ENCODE measurements at places on chromosomes 12 and 14. TPM values are rescaled to one million over a fixed set of nuclear protein-coding genes. Genes with fewer than 3 reads are reported as not detected.

DNA sequence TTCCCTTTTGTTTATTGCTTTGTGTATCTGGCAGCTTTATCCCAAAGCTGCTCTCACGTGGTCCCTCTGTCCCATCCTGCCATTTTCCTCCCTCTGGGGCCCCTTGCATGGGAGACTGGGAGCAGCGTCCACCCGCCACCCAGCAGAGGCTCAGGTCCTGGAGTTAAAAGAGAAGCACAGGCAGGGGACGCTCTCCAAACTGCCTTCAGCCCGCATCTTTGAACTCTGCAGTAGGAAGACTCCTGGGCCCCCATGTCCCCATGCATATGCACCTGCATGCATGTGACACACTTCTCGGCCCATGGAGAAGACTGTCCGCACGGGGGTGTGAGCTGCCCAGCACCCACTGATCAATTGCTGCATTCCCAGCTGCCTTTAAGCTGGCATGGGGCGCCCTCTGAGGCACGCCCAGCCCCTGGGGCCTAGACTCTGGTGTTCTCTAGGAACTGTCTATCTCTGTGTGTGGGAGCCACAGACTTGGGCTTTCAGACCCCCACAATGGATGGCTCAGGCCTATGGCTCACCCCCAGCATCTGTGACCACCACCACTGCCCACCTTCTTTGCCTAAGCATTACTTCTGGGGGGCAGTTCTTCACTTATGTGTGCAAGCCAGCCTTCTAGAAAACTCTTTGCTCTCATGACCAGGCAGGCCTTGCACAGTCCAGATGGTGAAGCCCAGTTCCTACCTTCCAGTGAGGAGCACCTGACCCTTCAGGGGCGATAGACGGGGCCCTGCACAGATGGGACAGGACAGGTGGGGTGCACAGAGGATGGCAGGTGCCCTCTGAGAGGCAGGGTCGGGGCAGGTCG is 96.1 kb upstream of the DIO3 start:
- H3K4me3 ChIP-seq: no peak overlapping the region
- no peak overlapping the region for H3K27ac ChIP-seq
- no peak for ATAC-seq
- H3K36me3 ChIP-seq: no peaks in the 10 kb centered on the region

- H3K4me3 ChIP-seq: no peak overlapping the region
- ATAC-seq: no peak
- H3K36me3 ChIP-seq: no peaks in the 10 kb centered on the region
- H3K4me1 ChIP-seq: no peaks in the 10 kb centered on the region
These were observed 105.4 kb upstream of the MED13L start for GRCh38 chr12:116382686-116383530.

Gene PLEK2
- total RNA-seq: 6.8 TPM

DNA sequence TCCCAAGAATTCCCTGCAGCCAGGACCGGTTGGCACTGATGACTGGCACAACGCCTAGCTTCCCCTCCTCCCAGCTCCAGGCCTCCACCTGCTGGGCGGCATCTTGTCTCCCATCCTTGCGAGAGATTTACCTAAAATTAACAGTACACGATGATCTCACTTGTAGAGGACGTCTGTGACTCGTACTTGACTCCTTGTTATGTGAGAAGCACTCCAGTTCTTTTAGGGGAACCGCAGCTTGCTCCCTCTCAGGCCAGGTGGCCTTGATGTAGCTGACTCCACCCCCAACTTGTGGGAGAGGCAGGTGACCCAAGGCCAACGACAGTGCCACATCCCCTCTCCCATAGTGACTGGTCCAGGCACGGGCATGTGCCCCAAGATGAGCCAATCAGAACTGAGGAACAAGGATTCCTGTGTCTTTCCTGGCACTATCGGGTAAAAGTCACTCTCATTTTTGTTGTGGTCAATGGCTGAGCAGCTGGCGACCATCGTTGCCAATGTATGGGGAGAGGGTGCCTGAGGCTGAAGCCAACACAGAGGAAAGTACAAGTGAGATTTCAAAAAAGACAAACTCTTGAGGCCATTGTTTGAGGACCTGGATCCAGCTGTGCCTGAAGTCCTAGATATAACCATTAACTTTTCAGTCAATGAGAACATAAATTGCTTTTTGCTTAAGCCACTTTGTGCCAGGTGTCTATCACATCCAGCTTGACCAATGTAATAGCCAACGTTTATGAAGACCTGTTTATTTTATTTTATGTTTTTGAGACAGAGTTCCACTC is 208.7 kb downstream of the RBM19 start:
- no peak overlapping the region for H3K27ac ChIP-seq
- ATAC-seq: no peak
- peaks cover 23% of the 10 kb centered on the region for H3K27me3 ChIP-seq
- H3K36me3 ChIP-seq: no peaks in the 10 kb centered on the region
- H3K4me1 ChIP-seq: no peaks in the 10 kb centered on the region

- H3K27ac ChIP-seq: no peak overlapping the region
- no peaks in the 10 kb centered on the region for H3K36me3 ChIP-seq
- H3K4me1 ChIP-seq: peaks cover 11% of the 10 kb centered on the region
- no peak for ATAC-seq
These were observed 21.4 kb upstream of the DRAM1 start for GRCh38 chr12:101855976-101856375.

Gene SRRM4
- not detected for total RNA-seq

DNA sequence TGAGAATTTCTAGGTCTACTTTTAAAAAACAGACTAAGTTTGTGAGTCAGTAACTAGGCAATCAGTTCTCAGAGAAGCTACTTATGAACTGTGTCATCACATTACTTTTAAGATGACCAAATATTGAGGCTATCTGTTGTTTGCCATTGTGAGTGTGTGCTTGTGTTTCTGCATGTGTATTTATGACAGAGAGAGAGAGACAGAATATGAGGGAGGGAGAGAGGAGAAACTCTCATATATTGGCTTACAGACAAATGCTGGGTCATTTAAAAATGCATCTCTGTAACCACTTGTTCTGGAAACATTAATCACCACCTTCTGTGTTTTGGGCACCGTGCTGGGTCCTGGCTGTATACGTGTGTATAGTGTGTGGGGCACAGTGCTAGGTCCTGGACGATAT is 161.5 kb upstream of the FRMD6 start:
- H3K4me3 ChIP-seq: no peak overlapping the region
- ATAC-seq: no peak
- H3K27me3 ChIP-seq: peaks cover 22% of the 10 kb centered on the region
- no peaks in the 10 kb centered on the region for H3K36me3 ChIP-seq
- H3K4me1 ChIP-seq: no peaks in the 10 kb centered on the region
- no peak overlapping the region for H3K27ac ChIP-seq

Gene RASSF9
- not detected for total RNA-seq

DNA sequence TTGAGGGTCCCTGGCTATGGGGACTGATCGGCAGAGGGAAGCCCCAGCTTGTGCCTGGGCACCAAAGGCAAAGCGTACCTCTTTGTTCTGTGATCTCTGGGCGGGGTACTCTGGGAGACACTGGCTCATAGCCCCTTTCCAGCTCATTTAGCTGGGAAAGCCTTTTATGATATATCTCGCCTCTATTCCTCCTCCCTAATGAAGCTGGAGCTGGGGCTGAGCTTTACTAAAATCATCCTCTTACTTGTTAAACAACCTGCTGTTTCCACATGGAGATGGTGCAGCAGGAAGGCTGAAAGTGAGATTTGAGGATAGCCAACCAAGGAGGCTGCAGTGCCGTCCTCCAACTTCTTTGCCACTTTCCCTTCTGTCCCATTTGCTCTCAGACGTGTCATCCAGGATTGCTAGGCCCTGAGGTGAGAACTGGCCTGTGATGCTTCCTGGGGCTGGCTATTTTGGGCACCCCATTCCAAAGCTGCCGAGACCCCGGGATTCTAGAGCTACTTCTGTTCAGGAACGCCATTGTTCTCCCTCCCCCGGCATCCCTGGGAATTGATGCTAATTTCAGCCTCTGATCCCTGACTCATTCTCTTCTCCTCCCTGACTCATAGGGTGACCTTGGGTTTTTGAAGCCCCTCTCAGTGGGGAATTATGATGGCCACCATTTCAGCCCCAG is 16.0 kb downstream of the PDE1B start:
- no peak for ATAC-seq
- H3K27me3 ChIP-seq: no peaks in the 10 kb centered on the region
- no peak overlapping the region for H3K27ac ChIP-seq
- peaks cover 16% of the 10 kb centered on the region for H3K4me1 ChIP-seq
- peaks cover 37% of the 10 kb centered on the region for H3K36me3 ChIP-seq

Gene GCN1
- total RNA-seq: 177 TPM

Gene SOAT2
- total RNA-seq: 0.28 TPM

- H3K27me3 ChIP-seq: peaks cover 13% of the 10 kb centered on the region
- no peak overlapping the region for H3K27ac ChIP-seq
- no peaks in the 10 kb centered on the region for H3K36me3 ChIP-seq
- H3K4me1 ChIP-seq: no peaks in the 10 kb centered on the region
- no peak overlapping the region for H3K4me3 ChIP-seq
- no peak for ATAC-seq
These were observed 151.4 kb downstream of the TSPAN9 start for GRCh38 chr12:3228552-3228951.

Gene GPR84
- total RNA-seq: 2.2 TPM

Gene KCNK10
- total RNA-seq: not detected

Gene BDKRB1
- not detected for total RNA-seq

DNA sequence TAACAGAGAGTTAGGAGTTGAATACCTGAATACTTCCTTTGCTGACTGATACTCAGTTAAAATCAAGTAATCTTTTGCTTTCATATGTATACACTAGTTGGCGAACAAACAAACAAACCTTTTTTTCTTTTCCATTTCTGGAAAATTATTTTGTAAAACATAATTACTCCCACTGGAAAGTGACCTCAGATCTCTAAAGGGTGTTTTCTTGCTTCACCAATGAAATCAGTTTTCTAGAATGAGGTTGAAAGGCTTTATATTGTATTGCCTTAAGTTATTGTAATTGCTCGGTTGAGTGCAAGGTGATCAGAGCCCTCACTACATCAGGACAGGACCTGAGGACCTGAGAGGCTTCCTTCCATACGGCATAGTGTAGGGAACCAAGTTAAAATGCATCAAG is at the start of gene OR4K1:
OR4K1 (plus strand) TSS at position 301 of the 400 bp plus-strand sequence. CDS start 4,750 bp downstream, outside the sequence.
- H3K27ac ChIP-seq: no peak within 1 kb of the TSS
- ATAC-seq: no peak
- H3K4me3 ChIP-seq: no peak within 1 kb of the TSS
- no peaks in the 10 kb centered on the region for H3K4me1 ChIP-seq
- H3K27me3 ChIP-seq: peaks cover 3% of the 10 kb centered on the region

GRCh38 chr14:45373877-45374276 is 120.9 kb upstream of the MIS18BP1 start:
- H3K27me3 ChIP-seq: no peaks in the 10 kb centered on the region
- H3K4me3 ChIP-seq: no peak overlapping the region
- no peak overlapping the region for H3K27ac ChIP-seq
- no peaks in the 10 kb centered on the region for H3K36me3 ChIP-seq
- no peaks in the 10 kb centered on the region for H3K4me1 ChIP-seq

DNA sequence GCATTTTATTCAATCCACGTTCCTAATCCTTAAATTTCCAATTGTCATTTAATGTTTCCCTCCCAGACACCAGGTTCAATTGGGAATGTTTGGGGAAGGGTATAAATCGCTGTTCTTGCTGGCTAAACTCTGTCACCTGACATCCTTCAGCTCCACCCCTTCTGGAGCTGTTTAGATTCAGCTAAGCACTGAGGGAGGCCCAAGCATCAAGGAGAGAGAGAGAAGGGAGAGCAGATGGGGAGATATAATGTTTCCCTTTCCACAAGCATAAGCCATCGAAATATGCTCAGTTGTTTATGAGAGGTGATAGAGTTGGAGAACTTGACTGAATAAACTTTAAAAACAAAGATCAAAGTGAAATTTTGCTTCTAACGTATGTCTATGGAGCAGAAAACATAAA is 1.8 kb downstream of the ABCC9 start:
- H3K4me1 ChIP-seq: no peaks in the 10 kb centered on the region
- H3K27me3 ChIP-seq: peaks cover 54% of the 10 kb centered on the region
- no peak for ATAC-seq
- H3K27ac ChIP-seq: no peak overlapping the region
- no peaks in the 10 kb centered on the region for H3K36me3 ChIP-seq

GRCh38 chr12:25962932-25963525 is 4.5 kb downstream of the RASSF8 start:
- H3K4me3 ChIP-seq: no peak overlapping the region
- H3K36me3 ChIP-seq: no peaks in the 10 kb centered on the region
- H3K4me1 ChIP-seq: peaks cover 6% of the 10 kb centered on the region
- no peak for ATAC-seq
- peaks cover 58% of the 10 kb centered on the region for H3K27me3 ChIP-seq

- peaks cover 88% of the 10 kb centered on the region for H3K36me3 ChIP-seq
- peaks cover 6% of the 10 kb centered on the region for H3K4me1 ChIP-seq
- no peak overlapping the region for H3K4me3 ChIP-seq
- H3K27ac ChIP-seq: peak overlapping the region; percentile 27
- no peaks in the 10 kb centered on the region for H3K27me3 ChIP-seq
These were observed 175.3 kb downstream of the ESR2 start for GRCh38 chr14:64118892-64119291.

GRCh38 chr14:35571598-35571997 is 37.6 kb downstream of the INSM2 start:
- no peak overlapping the region for H3K4me3 ChIP-seq
- no peaks in the 10 kb centered on the region for H3K4me1 ChIP-seq
- no peaks in the 10 kb centered on the region for H3K27me3 ChIP-seq
- ATAC-seq: no peak
- H3K36me3 ChIP-seq: peaks cover 43% of the 10 kb centered on the region

GRCh38 chr12:81976661-81977060 is 217.5 kb upstream of the PPFIA2 start:
- H3K36me3 ChIP-seq: no peaks in the 10 kb centered on the region
- H3K27ac ChIP-seq: no peak overlapping the region
- no peaks in the 10 kb centered on the region for H3K4me1 ChIP-seq
- no peaks in the 10 kb centered on the region for H3K27me3 ChIP-seq

GRCh38 chr14:94543449-94544124 is 17.7 kb upstream of the SERPINA4 start:
- H3K27ac ChIP-seq: no peak overlapping the region
- H3K36me3 ChIP-seq: no peaks in the 10 kb centered on the region
- peaks cover 25% of the 10 kb centered on the region for H3K27me3 ChIP-seq

DNA sequence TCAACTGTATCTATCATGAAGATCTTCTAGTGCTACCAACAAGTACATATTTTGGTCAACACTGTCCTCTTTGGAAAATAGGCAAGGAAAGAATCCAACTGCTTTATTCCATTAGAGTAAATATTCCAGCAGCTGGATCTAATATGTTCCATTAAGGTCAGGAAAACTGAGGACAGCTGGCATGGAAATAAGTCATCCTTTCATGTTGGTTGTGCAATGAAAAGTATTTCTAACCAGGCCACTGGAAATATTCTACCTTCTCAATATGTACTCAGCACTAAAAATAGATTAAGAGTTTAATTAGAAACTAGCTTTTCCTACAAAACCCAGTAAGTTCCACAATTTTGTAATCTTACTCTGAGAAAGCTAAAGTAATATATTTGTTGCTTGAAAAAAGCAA is 19.6 kb downstream of the HIGD1C start:
- no peaks in the 10 kb centered on the region for H3K27me3 ChIP-seq
- H3K36me3 ChIP-seq: peaks cover 62% of the 10 kb centered on the region
- H3K4me1 ChIP-seq: no peaks in the 10 kb centered on the region
- no peak for ATAC-seq

Gene E2F7
- 13.6 TPM for total RNA-seq

GRCh38 chr12:117134059-117134458 is 34.8 kb upstream of the TESC start:
- H3K27me3 ChIP-seq: no peaks in the 10 kb centered on the region
- H3K36me3 ChIP-seq: no peaks in the 10 kb centered on the region
- peak overlapping the region; percentile 68 for H3K27ac ChIP-seq
- H3K4me3 ChIP-seq: peak overlapping the region; percentile 62
- peak; percentile 91 for ATAC-seq
- H3K4me1 ChIP-seq: peaks cover 10% of the 10 kb centered on the region

Gene BICDL1
- 91.6 TPM for total RNA-seq

GRCh38 chr12:113428482-113428881 is 6.3 kb downstream of the SDSL start:
- H3K27ac ChIP-seq: no peak overlapping the region

Measured in activated T-helper 17 cell treated with anti-CD3 and anti-CD28 coated beads, Interleukin-2, amount 50 U/mL, for 72 hours (primary cell).